ENCODE measurements at places on chromosomes 7 and 10.

GRCh38 chr7:51459809-51460208 lies 143.2 kb upstream of the COBL start:
- no peak for DNase-seq

GRCh38 chr7:69781412-69781846 lies 183.2 kb downstream of the AUTS2 start:
- DNase-seq = no peak

- DNase-seq = no peak
Measured at GRCh38 chr7:39557222-39557621, 9.0 kb upstream of the YAE1 start.

GRCh38 chr10:75610183-75610582 lies 178.8 kb downstream of the LRMDA start:
- no peak for DNase-seq

DNA sequence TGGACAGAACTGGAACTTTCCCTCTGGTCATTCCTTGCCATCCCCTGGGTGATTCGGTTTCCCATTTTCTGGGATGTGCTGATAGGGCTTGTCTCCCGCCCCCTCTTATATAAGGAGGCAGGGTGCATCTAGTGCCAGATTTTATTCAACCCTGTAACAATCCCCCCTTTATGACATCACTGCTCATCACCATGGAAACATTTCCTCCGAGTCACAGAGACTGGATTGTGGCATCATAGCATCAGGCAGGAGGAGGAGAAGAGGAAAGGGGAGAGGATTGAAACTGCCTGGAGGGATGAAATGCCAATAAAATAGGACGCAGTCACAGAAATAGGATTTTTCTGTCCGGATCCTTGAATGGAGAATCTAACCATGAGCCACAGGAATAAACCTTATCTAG lies 25.0 kb downstream of the SORCS3 start:
- DNase-seq = no peak

- no peak for DNase-seq
Measured at GRCh38 chr7:157151626-157152339, 13.1 kb downstream of the UBE3C start.

GRCh38 chr10:17051851-17052250 lies 77.8 kb downstream of the CUBN start:
- no peak for DNase-seq

GRCh38 chr10:88374392-88375175 lies 208.5 kb downstream of the RNLS start:
- DNase-seq = no peak

DNA sequence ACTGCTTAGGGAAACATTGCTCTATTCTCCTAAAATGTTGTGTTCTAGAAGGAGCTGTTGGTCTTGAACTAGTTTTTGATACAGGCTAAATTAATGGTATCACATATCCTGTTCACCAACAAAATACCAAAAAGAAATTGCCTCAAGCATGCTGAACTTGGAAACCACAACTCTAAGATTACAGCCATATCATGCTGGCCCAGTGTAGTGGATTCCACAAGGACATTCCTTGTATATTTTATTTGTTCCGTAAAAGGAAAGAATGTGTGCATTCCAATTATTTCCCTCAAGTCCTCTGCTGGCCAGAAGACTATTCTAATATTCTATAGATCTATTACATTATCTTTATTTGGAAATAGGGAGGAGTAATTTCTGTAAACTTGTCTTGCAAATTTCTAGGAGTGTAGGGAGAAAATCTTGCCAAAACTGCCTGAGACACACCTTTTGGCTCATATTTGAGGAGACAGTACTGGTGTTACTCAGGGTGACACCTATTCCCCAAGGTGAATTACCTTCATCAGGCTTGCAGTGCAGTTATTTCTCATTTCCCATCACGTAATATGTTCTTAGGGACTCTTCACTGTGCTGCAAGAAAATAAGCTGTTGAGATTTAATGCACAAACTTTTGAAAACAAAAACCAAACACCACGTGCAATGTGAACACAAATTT lies 1.9 kb upstream of the NEBL start:
- DNase-seq = no peak

DNA sequence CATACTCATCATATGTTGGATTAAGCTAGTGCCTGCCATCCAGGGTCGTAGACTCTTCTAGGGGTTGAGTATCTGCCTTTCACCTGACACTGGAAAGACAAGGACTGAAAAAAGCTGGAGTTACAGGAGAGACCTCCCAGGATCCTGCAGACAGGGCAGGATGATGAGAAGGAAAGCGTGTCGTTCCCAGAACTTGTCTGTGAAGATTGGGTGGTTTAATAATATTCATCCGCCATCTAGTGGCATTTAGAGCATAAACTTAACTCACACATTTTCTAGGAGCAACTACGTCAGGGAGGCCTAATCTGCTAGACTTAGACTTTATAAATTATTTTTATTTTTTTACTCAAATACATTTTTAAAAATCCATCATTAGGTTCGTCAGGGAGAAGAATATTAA lies 59.6 kb downstream of the ADRB1 start:
- peak; percentile 45 for DNase-seq

- DNase-seq = no peak
Measured at GRCh38 chr7:76346778-76347177, 12.0 kb downstream of the YWHAG start.

DNA sequence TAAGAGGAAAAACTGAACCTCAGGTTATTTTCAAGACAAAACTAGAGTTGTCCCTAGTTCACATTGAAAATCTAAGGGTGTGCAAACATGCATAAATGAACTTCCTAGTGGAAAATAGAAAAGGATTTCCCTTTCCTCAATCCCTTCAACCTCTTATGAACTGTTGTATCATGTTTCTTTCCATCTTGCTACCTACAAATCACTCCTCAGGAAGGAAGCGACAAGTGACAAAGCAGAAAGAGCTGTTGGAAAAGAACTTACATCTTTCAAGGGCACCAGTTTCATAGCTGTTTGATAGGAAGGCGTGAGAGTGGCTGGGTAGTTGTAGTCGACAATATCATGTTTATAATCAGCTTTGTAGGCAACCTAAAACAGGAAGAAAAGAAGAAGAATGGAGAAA lies 23.9 kb downstream of the NRAP start:
- DNase-seq = no peak

Data from 8988T (cell line).